Activated T-helper 2 cell treated with anti-CD3 and anti-CD28 coated beads, Interferon-gamma antibody, Interleukin-2, Interleukin-4, amounts not matched to agents 10 μg/mL and 5 μg/mL and 100 μg/mL, durations not matched to agents 14 hours and 24 hours and 36 hours (primary cell): ENCODE measurements at places on chromosomes 3 and 15.

GRCh38 chr3:111519178-111519855 is 22.7 kb upstream of the CD96 start:
- no peak overlapping the region for H3K4me3 ChIP-seq
- no peak for DNase-seq

- peaks cover 9% of the 10 kb centered on the region for H3K27me3 ChIP-seq
- no peak overlapping the region for H3K27ac ChIP-seq
- no peaks in the 10 kb centered on the region for H3K36me3 ChIP-seq
- no peak for DNase-seq
- no peak overlapping the region for H3K4me3 ChIP-seq
Measured at GRCh38 chr3:170762064-170762463, 107.9 kb downstream of the RPL22L1 start.

- no peak overlapping the region for H3K4me3 ChIP-seq
- H3K36me3 ChIP-seq, result no peaks in the 10 kb centered on the region
- no peaks in the 10 kb centered on the region for H3K27me3 ChIP-seq
- peaks cover 4% of the 10 kb centered on the region for H3K4me1 ChIP-seq
- H3K27ac ChIP-seq, result no peak overlapping the region
- DNase-seq, result no peak
Measured at GRCh38 chr15:68402432-68403160, 29.4 kb downstream of the ITGA11 start.

GRCh38 chr15:39236375-39236774 is 344.5 kb upstream of the THBS1 start:
- peaks cover 5% of the 10 kb centered on the region for H3K27me3 ChIP-seq
- no peak overlapping the region for H3K27ac ChIP-seq
- H3K36me3 ChIP-seq, result no peaks in the 10 kb centered on the region
- no peak overlapping the region for H3K4me3 ChIP-seq
- DNase-seq, result no peak

DNA sequence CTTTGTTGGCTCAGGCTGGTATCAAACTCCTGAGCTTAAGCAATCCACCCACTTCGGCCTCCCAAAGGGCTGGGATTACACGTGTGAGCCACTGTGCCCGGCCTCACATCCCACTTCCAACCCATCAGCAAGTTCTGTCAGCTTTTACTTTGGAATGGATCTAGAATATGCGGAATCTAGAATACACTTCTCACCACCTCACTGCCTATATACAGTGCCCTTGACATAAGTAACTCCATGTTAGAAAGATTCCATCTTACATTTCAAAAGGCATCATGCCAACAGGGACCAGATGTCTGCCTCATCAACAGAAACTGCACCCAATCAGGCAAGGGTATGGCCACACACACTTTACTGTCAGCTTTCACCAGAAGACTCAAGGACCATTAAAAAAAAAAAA is 9.9 kb upstream of the RBSN start:
- no peak overlapping the region for H3K27ac ChIP-seq
- no peaks in the 10 kb centered on the region for H3K4me1 ChIP-seq
- DNase-seq, result no peak
- H3K27me3 ChIP-seq, result peaks cover 22% of the 10 kb centered on the region
